Endothelial cell of umbilical vein (primary cell): ENCODE measurements at places on chromosomes 16 and 17. TPM values are rescaled to one million over a fixed set of nuclear protein-coding genes. Genes with fewer than 3 reads are reported as not detected.

Gene CCL16
- total RNA-seq, result 0.51 and 0.55 TPM in 2 replicates

Gene PKD1
- 92.1 and 102 TPM in 2 replicates for total RNA-seq

Gene QRICH2
- total RNA-seq, result 7.2 and 9.6 TPM in 2 replicates

Gene ITGB3
- 49.9 and 60.0 TPM in 2 replicates for total RNA-seq

Gene EVPL
- not detected in 2 replicates for total RNA-seq

Gene TBC1D3K
- not detected in 2 replicates for total RNA-seq

Gene OR2C1
- not detected in 2 replicates for total RNA-seq

Gene MT1E
- 201 and 346 TPM in 2 replicates for total RNA-seq

Gene ABCA8
- 0.60 and 1.7 TPM in 2 replicates for total RNA-seq

Gene KRT40
- total RNA-seq, result not detected in 2 replicates

Gene GAS2L2
- not detected in 2 replicates for total RNA-seq

Gene ENPP7
- total RNA-seq, result not detected in 2 replicates
